ENCODE measurements at places on chromosomes 6 and 20.
A peak's percentile ranks its signal among the peaks of the same experiment; 100 is the strongest.

DNA sequence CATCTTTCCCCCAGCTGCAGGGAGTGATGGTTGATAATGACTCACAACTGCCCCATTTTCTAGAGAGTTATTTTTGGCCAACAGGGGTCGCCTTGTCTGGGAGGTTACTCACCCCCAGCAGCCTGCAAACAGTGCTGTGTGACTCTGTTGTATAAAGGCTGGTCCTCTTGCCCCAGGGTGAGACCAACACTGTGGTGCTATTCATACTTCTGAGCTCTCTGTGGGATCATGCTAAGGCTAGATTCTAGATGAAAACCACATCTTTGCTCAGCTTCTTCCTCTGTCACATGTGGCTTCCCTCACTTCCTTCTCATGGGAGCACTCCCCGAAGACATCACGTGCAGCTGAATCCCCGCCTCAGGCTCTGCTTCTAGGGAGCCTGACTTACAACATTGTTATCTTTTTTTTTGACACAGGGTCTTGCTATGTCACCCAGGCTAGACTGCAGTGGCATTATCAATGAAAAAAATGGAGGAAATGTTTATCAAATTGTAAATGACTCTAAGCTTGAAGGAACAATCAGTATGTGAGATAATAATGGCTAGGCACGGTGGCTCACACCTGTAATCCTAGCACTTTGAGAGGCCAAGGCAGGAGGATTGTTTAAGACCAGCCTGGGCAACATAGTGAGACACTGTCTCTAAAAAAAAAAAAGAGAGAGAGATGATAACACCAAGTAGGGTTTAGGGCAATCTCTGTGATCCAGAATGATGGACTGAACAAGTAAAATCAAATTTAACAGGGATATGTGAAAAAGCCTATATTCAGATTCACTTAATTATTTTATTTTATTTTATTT, 55.7 kb upstream of the SLC23A2 start:
- peak; percentile 58 for DNase-seq

GRCh38 chr20:50559149-50559548, 49.0 kb downstream of the PTPN1 start:
- DNase-seq, result no peak

GRCh38 chr6:113122060-113122459, 735.1 kb upstream of the MARCKS start:
- no peak for DNase-seq

- DNase-seq, result no peak
These were observed 6.1 kb downstream of the THBD start for GRCh38 chr20:23043376-23043775.

GRCh38 chr6:142805042-142805441, 139.9 kb downstream of the HIVEP2 start:
- no peak for DNase-seq

DNA sequence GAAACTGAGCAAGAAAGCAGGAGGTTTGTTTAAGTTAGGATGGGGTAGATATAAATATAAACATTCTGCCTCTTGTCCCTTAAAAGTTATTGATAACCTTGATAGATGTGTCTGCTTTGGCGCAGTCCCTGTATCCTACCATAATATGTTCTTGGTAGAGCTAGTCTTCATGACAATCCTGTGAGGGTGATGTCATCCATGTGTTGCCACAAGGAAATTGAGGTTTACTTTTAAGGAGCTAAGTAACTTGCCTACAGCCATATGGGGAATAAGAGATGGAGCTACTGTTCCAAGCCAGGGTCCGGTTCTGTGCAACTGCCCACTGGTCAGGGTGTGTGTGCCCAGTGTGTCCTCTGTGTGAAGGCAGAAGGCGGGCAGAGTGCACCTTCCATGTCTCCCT, 78.5 kb downstream of the SSR1 start:
- DNase-seq, result no peak

DNA sequence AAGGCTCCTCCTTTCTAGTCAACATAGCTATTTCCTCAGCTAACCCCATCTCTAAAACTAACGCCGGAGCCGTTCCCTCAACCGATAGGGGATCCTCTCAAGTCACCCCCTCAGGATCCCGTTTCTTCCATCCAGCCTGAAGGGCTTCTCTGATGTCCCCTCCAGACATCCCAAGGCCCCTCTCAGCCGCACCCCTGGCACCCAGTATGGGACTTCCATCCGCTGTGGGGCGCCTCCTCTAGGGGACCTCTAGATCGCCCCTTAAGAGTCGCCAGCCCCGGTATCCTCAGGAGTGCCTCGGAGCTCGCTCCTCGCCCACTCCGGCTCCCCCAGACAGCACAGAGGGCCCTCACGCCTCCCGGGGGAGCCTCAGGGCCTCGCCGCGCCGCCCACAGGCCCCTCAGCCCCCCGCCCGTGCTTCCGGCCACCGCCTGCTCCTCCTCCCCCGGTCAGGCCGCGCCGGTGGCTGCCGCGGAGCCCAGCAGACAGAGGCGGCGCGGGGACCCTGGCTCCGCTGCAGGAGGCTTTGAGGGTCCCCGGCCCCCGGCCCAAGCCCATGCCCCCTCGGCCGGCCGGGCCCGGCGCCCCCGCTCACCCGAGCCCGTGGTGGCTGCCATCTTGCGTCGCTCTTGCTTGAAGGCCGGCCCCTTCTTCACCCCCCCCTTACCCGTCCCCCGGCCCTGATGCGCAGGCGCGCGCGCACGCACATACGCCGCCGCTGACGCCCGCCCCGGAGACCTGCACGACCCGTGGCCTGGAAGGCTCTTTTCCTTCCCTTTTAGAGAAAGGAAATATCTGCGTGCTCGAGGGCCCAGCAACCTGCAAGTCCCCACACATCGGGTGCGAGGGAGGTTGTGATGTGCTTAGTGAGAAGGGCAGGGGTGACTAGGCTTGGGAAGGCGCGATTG, at the start of gene UBE2V1:
Gene UBE2V1 (minus strand): TSS at position 639 of the 908 bp plus-strand sequence. CDS start 22 bp downstream, at position 617.
- DNase-seq, result peak; percentile 83

DNA sequence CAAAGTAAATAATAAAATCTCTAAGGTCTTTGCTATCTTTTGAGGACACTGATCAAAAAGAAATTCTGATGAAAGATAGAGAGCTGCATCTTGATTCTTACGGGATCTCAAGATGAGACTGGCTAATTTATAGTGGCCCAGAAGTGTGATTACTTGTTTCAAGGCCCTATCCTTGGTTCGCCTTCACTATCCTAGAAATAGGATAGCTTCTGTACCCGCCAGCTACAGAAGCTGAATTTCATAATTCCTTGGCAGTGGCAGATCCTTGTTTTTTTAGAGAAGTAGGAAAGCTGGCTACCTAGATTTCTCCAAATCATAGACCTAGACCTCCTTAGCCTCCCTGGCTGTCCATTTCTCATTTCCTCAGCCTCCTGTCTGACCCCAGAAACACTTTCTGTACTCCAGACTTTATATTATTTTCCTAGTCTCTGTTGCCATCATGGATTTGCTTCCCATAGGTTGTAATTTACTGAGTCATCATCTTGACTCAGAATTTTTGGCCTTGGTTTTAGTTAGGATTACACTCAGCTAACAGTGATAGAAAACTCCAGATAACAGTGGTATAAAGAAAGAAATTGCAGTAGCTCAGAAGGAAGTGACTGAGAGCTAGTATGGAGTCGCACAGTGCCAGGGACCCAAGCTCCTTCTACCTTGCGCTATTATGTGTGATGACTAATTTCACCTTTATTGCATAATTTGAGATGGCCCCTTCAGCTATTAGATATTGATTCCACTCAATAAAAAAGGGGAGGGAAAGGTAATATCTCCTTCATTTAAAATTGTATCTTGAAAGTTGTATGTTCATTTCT, 27.7 kb downstream of the PHF3 start:
- no peak for DNase-seq

DNA sequence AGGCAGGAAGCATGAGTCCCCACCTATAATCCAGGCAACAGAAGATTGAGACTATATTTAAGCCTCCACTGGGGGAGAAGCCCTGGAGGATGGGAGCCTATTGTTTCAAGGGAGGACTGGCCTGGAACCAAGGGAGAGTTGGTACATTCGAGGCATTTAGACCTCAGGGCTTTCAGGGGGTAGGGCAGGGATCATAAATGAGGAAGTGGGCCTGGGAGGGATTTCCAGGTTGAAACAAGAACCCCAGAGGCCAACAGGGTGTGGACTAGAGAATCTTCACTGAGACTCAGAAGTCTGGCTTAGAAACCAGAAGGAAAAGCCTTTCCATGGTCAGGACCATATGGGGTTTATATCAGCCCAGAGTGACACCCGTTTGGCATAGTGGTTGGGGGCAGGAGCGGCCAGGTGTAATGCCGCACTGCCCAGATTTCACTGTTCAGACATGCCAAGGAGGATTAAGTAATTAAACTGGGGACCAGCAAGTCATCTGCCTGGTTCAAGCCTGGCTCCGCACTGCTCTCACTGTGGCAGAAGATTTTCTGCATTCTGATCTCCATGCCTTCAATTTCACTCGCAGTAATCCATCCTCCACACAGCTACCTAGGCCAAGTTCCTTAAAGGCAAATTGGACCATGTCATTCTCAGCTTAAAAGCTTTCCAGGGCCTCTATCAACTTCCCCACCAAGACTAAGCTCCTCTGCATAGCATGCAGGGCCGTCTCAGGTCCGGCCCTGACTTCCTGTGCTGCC, 17.8 kb downstream of the LRFN2 start:
- DNase-seq, result no peak

DNA sequence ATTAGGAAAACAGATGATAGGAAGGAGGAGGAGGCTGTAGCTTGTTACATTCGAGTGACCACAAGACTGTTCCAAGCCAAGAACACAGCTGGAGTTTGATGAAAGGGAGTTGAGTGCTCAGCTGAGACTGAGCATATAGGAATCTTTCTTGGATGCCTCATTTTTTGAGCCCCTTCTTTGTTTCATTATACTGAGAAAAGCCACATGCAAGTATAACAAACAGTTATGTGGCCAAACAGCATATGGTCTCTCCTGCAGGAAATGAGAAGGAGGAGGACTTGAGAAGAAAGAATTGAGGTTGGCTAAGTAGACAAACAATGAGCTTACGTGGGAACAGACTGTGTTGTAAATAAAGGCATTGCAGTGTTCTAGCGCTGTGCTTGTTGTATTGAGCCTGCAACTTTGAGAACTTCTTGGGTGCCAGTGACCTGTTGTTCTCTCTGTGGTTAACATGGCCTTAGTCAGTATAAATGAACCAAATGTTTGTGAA, 78.3 kb downstream of the AKAP7 start:
- no peak for DNase-seq

GRCh38 chr20:32463642-32464400, 105.7 kb downstream of the ASXL1 start:
- DNase-seq, result no peak

- DNase-seq, result no peak
These were observed 218.6 kb upstream of the PMEPA1 start for GRCh38 chr20:57928181-57928967.

DNA sequence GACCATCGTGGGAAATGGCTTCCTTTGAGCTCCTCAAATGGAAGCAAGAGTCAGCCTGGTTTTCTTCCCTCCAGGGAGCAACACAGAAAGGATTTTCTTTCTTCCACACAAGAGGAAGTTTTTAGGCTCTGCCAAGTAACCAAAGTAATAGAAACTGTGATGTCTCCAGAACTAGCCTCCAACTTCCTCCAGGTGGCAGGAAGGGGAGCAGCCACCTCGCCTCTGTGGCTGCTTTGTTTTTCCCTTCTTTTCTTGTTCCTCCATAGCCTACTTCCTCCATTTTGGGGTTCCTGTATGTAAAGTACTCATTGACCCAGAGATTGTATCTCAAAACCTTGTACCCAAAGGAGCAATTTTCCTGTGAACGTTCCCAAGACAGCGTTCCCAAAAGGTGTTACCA, 32.7 kb upstream of the CCR6 start:
- DNase-seq, result no peak

DNA sequence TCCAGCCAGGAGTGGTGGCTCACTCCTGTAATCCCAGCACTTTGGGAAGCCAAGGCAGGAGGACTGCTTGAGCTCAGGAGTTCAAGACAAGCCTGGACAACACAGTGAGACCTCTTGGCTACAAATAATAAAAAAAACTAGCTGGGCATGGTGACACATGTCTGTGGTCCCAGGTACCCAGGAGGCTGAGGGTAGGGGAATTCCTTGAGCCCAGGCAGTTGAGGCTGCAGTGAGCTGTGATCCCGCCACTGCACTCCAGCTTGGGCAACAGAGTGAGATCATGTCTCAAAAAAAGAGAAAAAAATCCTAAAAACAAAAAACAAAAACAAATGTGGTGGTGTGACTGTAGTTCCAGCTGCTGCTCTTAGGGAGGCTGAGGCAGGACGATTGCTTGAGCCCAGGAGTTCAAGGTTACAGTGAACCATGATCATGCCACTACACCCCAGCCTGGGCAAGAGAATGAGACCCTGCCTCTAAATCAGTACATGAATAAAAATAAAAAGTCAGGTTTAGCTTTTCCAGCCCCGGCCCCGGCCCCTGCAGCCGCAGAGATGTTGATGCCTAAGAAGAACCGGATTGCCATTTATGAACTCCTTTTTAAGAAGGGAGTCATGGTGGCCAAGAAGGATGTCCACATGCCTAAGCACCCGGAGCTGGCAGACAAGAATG, 13.5 kb upstream of the SNRPC start:
- no peak for DNase-seq

- no peak for DNase-seq
These were observed 65.9 kb downstream of the VEGFA start for GRCh38 chr6:43835872-43836419.
